NCI-H774 (cell line): ENCODE measurements at places on chromosomes 12 and 14.
A peak's percentile ranks its signal among the peaks of the same experiment; 100 is the strongest.

GRCh38 chr14:105455766-105456660, 18.6 kb upstream of the CRIP2 start:
- DNase-seq: no peak

DNA sequence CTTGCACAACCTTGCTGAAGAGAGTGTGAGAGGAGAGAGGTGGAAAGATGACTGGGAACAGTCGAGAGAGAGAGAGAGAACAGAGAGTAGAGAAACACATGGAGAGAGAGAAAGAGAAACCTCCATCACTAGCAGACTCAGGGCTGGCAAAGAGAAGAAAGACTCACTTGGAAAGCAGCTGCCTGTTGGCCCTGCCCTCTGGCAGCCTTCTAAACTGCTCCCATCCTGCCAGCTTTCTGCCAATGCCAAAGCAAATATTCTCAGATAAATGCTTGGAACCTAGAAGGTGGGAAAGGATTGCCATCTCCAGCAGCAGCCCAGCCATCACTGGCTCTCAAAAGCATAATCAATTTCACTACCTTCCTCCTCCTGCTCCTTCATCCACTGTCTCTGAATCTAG, 107.9 kb upstream of the WSCD2 start:
- no peak for DNase-seq

GRCh38 chr14:76581592-76581991, 179.7 kb upstream of the VASH1 start:
- DNase-seq: no peak

DNA sequence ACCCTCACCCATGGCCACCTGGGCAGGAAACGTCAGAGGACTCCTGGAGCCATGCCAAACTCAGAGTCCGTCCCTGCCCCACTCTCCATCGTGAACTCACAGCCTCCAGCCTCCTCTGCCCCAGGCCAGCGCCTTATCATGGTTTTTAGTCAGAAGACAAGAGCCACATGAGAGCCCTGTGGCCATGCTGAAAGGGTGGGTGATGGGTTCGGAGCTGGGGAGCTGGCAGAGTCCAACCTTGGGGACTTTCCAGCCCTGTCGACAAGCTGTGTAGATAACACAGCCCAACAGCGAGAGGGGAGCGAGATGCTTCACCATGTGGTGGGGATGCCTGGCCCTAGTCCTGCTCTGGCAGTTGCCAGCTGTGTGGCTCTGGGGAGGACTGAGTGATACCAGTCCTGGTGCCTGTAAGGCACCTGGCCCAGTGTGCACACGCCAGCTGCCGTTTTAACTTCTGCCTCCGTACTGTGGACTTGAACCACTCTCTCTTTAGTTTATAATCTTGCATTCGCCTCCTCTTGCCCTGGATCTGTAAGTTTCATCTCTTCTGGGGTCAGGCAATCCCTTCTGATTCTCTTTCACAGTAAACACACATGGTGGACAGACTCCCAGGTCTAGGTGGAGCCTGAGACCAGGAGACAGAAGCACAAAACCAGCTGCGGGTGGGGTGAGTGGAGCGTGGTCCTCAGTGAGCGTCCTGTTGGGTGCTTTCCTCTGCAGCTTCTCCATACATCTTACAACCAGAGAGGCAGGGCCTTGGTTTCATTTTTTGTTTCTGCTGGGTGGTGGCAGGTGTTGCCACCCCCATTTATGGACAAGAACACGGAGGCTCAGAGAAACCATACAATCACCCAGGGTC, 55.3 kb downstream of the RIN3 start:
- no peak for DNase-seq

- DNase-seq: no peak
Measured at GRCh38 chr14:26621807-26622560, 24.2 kb upstream of the NOVA1 start.

GRCh38 chr12:131000000-131000486, 46.3 kb downstream of the ADGRD1 start:
- no peak for DNase-seq

GRCh38 chr14:105865266-105865903, 339.0 kb downstream of the TMEM121 start:
- no peak for DNase-seq

DNA sequence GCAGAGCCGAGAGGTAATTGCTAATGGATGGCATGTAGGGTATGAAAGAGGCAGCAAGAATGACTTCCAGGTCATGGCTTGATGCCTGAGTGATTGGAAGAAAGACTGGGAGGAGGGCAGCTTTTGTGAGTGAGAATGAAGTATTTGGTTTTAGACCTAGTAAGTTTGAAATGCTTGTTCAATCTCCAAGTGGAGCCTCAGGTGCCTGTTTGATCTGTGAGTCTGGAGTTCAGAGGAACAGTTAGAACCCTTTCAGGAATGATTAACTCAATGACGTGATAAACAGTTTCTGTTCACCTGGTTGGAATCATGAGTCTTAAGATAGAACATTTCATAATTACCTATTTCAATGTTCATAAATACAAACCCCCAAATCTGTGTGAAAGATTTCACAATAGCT, 10.4 kb downstream of the KCNJ8 start:
- no peak for DNase-seq

DNA sequence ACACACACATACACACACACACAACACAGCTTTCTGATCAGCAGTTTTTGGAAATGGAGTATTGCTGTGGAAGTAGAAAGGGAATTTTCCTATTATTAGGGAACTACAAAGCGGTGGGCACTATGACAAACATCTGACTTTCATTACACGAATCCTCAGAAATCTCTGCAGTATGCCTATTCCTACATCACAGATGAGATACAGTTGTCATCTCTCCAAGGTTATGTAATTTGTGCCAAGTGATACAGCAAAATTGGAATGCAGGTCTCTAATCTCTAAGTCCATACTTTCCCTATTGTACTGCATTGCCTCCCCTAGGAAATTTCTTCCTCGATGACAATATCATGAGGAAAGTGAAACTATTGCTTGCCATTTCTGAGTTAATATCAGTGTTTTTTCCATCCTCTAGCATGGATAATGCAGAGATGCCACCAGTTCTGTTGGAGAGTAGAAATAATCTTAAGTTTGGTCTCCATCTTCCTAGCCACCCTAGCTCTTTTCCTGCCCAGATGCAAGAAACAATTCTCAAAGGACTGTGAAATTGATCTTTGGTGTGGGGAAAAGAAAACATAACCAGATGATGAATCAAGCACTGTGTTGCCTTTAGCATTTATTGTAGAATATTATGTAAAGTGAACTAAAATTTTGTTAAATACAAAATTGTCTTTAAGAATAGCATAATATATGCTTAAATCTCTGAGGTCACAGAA, 94.7 kb downstream of the ERGIC2 start:
- no peak for DNase-seq

- DNase-seq: no peak
Measured at GRCh38 chr12:93609281-93610192, 37.1 kb downstream of the SOCS2 start.

DNA sequence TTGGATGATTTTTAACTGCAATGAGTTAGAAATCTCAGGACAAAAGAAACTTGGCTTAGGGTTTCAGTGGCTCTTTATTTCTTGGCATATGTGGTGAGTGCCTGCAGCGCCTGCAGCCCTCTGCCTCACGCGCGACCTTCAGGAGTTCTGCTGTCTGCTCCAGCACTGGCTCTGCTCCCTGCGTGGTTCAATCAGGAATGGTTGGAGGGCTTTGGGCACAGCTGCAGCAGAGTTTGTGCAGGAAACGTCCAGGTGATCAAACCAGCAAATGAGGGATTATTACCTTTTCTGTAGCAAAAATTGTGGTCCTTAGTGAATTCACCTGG, 19.8 kb downstream of the PPM1H start:
- no peak for DNase-seq

DNA sequence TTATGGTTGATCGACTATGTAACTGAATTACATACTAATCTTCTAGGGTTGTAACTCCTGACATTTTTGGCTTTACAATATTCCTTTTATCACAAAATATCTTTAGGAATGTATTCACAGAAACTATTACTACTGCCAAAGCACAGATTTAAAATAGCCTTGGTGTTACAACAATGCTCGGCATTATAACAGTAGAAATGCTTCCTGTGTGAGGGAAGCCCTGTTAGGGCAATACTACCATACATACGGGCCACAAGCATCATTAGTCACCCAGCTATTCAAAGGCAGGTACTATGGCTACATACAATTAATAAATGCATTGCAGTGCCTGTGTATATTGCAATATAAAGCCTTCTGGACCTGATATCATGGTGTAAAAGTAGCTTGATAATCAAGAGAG, 517.8 kb downstream of the C12orf50 start:
- DNase-seq: no peak

- peak; percentile 52 for DNase-seq
Measured at GRCh38 chr12:112018571-112019237, 5.5 kb downstream of the ERP29 start.

DNA sequence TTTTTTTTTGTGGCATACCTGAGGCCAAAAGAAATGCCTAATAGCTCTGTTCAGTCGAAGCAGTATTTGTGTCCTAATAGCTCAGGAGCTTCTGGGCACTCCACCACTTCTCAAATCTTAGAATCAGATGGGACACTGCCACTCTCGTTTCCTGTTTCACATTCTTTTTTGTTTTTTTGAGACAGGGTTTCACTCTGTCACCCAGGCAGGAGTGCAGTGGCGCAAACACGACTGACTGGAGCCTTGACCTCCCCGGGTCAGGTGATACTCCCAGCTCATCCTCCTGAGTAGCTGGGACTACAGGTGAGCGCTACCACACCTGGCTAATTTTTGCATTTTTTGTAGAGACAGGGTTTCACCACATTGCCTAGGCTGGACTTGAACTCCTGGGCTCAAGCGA, 52.7 kb downstream of the SPPL3 start:
- DNase-seq: no peak

- no peak for DNase-seq
Measured at GRCh38 chr14:67738740-67739504, 37.2 kb downstream of the RDH12 start.

DNA sequence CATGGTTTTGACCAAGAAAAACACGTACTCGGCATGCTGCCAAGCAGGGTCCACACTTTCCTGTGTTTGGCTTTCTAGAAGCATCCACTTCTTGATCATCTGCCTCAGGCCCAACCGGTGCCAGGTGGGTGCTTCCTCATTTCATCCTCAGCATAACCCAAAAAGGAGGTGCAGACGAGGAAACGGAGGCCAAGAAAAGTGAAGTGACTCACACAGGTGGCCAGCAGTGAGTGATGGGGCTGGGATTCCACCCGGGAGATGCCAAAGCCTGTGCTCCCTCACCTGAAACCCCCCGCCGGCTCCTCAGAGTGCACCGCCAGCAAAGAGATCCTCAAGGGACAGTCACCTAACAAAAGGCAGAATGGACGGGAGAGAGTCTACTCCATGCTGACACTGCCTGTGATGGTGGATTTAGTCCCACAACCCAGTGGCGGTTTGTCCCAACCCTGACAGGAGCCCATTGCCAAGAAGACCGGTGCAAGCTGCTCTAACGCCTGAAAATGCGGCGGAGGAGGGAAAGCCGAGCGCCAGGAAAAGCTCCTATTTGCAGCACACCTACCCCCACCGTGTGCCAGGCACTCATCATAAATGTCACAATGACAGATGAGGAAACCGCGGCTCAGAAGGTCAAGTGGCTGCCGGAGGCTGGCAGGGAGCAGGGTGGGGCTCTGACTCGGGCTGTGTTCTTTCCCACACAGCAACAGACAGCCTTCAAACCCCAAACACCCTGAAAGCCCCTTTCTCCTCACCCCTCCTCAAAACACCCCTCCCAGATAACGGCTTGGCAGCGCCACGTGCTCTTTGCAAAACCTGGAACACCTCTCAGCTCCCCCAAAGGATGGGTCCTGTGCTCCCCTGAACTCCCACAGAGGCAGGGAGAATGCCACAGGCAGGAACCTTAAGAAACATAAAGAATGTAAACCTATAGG, 18.8 kb downstream of the BCL11B start:
- no peak for DNase-seq

GRCh38 chr12:71139153-71139735, 18.6 kb downstream of the TSPAN8 start:
- no peak for DNase-seq

DNA sequence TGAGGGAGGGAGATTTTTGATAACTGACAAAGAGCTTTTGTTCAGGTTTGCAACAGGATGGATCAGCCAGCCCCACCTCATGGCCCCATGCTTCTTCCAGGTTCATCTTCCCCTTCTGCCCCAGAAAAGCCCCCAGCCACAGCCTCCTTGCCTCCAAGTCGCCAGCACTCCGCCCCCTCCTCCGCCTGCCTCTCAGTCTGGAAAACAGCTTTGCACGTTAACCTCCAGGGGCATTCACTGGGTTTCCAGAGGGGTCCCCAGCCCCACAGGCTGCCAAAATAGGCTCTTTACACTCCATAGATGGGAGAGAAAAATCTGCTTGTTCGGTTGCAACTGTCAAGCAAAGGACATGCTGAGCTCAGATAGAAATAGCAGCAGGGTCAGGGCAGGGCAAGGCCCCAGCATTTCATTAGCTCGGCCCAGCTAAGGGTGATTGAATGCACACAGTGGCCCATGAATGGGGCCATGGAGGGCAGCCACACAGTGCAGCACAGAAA, 253.6 kb downstream of the ZFP36L1 start:
- no peak for DNase-seq
